LNCaP clone FGC (cell line): ENCODE measurements at places on chromosomes 13 and 19.

GRCh38 chr13:37069597-37070103 lies 10.2 kb upstream of the SUPT20H start:
- no peak for DNase-seq

DNA sequence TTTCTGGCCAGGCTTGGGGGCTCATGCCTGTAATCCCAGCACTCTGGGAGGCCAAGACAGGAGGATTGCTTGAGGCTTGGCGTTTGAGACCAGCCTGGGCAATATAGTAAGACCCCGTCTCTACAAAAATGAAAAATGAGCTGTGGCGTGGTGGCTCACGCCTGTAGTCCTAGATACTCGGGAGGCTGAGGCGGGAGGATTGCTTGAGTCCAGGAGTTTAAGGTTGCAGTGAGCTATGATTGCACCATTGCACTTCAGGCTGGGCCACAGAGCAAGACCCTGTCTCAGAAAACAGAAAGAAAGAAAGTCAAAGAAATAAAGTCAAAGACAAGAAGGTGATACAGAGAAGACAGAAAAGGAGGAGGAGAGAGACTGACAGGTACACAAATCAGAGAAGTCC lies 2.5 kb upstream of the CACNG6 start:
- no peak for DNase-seq

DNA sequence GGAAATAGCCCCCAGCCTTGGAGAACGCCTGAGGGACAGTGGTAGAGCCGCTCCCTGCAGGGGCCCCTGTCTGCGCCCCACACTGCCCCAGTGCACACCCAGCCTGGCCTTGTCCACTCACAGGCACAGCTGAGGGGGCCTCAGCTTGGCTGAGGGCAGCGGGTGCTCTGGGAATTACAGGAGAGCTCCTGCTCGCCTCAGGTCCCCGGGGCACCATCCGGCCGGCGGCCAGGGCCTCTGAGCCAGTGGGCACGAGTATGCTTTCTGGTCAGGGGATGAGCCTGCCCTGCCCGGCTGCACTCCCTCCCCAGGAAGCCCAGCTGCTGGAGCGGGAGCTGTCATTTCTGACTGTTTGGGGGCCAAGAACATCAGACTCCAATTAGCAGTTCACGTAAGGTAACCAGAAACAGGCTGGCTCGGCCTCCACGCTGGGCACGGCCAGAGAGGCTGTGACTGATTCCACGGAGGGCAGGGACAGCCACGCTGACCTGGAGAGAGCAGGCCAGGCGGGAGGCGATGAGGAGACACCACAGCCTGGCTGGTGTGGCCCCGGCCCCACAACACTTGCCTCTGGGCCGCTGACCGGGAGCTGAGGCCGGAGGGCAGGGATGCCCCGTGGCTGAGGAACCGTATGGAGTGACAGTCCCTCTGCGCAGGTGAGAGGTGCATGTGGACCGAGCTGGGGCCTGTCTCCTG lies 15.4 kb downstream of the CEBPG start:
- no peak for DNase-seq

DNA sequence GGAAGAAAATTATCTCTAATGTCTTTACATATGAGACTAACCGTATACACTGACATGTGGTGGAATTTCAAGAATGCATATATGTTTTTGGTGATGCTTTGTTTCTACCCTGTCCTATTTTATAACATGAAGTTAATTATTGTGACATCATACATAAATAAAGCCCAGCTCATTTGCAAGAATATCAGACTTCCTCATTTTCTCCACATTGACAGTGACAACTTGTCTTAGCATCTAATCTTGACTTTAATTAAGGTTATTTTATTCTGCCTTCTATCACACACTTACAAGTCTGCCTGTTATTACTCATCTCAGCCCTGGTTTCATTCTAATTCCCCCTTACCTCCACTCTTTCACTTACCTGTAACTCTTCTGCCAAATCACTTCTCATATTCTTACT lies 140.6 kb upstream of the STARD13 start:
- DNase-seq = no peak

DNA sequence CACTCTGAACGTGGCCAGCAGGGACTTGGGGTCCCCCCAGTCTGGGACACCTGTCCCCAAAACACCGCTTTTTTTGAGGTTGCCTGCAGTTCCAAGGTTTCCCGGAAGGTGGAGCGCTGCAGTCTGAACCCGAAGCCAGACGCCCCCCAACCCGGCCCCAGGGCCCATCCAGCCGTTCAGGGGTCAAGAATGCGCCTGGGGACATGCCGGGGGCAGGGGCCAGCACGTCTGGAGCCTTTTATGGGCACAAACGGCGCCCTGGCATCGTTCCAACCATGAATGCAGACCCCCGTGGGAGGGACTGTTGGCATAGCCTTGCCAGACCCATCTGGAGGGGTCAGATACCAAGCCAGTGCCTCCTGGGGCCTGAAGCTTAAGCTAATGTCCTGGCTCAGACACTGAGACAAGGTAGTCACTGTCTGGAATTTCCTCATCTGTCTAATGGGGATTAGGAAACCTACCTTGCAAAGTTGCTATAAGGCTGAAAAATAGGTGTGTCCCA lies 6.9 kb downstream of the S1PR5 start:
- no peak for DNase-seq

GRCh38 chr13:21817878-21818277 lies 147.0 kb downstream of the FGF9 start:
- DNase-seq = no peak

DNA sequence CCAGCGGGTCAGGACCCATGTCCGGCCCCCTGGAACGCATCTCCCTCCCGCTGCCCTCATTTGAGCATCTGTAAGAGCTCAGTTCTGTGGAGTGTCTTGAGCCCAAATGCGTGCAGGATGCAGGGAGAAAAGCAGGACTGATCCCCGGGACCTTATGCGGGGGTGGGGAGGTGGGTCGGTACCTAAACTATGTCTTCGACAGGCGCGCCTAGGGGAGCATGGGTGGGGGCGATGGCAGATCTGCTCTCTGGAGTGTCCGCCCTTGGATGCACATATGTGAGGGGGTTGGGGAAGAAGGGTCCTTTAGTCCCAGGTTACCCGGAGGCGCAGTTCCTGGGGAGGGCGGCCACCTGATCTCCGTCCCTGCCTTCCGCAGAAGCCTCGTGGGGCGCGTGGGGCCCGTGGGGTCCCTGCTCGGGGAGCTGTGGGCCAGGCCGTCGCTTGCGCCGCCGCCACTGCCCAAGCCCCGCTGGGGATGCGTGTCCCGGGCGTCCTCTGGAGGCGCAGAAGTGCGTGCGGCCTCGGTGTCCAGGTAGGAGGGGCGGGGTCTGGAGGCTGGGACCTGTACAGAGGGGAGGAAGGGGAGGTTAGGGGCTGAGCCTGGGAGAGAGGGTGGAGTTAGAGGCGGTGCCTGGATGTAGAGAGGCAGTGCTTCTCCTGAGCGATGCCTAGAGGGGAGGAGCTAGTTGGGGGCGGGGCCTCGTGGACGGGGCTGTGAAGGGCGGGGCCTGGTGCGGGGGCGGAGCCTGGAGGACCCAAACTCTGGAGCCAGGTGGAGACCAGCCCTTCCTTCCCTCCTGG lies 2.9 kb downstream of the CILP2 start:
- DNase-seq = no peak

- no peak for DNase-seq
Measured at GRCh38 chr19:10742476-10742875, 24.6 kb downstream of the DNM2 start.

GRCh38 chr19:47323872-47324271 lies 8.1 kb upstream of the C5AR2 start:
- DNase-seq = no peak

DNA sequence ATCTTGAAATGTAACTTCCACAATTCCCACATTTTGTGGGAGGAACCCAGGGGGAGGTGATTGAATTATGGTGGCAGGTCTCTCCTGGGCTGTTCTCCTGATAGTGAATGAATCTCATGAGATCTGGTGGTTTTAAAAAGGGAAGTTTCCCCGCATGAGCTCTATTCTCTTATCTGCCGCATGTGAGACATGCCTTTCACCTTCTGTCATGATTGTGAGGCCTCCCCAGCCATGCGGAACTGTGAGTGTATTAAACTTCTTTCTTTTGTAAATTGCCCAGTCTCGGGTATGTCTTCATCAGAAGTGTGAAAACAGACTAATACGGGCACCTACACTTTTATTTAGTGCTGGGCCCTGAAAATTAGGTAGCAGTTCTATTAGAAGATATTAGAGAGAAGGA lies 45.8 kb downstream of the TNFSF13B start:
- no peak for DNase-seq

DNA sequence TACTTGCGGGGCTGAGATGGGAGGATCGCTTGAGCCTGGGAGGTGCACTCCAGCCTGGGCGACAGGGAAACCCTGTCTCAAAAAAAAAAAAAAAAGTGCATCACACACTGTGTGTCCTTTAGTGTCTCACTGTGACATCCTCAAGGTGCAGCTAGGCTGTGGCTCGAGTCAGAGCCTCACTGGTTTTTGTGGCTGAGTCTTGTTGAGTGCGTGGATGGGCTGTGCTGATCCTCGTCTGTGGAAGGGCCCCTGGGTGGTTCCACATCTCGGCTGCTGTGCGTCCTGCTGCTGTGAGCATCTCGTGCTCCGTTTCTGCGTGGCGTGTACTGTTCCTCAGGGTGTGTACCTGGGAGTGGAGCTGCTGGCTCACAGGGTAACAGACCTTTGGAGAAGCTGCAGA lies 11.2 kb downstream of the STK11 start:
- no peak for DNase-seq

DNA sequence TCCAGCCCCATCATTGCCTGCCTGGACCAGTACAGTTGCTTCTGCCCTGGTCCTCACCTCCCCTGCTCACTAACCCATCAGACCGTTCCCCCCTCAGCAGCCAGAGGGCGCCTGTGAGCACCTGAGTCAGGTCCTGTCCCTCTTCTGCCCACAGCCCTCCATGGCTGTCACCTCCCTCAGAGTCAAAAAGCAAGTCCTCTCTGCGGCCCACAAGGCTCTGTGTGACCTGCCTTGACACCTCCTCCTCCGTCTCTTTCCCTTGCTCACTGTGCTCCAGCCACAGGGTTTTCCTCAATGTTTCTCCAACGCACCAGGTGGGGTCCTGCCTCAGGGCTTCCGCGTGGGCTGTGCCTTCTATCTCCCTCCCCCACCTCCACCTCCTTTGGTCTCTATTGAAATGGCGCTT lies 29.4 kb upstream of the PTPRS start:
- no peak for DNase-seq

DNA sequence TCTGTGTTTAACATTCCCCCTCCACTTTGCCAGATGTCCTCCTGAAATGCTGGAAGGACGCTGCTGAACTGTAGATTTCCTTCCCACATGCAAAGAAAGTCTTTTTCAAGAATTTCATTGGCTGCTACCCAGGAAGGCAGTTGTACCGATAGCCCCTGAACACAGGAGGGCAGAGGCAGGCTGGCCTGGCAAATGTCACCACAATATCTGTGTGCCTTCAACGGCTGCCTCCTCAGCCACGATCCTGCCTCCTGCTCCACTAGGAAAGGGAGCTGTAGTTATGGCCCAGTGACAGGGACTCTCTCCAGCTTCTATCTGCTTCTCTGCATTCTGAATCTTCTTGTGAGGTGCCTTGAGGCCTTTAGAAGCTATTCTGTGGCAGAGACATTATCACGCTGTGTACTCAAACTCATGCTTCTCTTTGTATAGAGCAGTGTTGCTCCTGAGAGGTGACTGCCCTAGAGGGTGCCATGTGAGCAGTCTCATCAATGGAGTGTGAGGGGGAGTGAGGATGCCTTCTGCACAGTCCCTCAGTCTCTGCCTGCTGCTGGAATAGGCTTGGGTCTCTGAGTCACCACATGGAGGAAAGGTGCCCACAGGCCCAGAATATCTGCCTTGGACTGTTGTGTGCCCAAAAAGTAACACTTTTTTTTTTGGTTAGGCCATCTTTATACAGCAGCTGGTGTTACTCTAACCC lies 279.8 kb downstream of the DNAJC15 start:
- peak; percentile 59 for DNase-seq

DNA sequence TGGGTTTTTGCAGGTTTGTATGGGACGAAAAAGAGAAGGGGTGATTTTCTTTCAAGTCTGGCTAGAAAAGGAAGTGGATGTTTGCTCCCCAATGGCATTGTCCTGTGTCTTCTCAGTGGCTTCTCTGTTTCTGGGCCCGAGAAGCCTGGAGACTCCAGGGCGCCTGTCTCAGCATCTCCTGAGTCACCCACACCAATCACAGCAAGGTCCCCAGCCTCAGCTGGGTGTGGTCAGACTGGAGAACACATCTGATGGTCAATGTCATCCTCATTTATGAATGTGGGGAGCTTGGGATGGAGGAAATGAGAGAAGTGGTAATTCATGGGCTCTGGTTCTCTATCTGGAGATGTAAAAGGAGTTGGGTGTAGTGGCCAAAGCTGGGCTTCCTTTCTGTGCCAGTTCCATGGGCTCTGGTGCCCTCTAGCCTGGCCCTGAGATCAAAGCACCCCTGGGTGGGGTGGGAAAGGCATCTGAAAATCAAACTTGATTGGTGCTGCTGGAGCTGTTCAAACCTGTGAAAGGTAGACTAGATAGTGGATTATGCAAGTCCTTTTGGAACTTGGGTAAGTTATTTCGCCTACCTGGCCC lies 13.4 kb downstream of the RASL11A start:
- no peak for DNase-seq

- DNase-seq = no peak
Measured at GRCh38 chr13:32736648-32737047, 150.4 kb downstream of the PDS5B start.

DNA sequence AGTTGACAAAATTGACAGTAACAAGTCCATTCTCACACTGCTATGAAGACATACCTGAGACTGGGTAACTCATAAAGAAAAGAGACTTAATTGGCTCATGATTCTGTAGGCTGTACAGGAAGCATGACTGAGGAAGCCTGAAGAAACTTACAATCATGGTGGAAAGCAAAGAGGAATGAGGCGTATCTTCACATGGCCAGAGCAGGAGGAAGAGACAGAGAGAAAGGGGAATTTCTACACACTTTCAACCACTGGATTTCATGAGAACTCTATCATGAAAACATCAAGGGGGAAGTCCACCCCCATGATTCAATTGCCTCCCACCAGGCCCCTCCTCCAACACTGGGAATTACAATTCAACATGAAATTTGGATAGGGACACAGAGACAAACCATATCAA lies 758.4 kb upstream of the SLITRK1 start:
- no peak for DNase-seq

DNA sequence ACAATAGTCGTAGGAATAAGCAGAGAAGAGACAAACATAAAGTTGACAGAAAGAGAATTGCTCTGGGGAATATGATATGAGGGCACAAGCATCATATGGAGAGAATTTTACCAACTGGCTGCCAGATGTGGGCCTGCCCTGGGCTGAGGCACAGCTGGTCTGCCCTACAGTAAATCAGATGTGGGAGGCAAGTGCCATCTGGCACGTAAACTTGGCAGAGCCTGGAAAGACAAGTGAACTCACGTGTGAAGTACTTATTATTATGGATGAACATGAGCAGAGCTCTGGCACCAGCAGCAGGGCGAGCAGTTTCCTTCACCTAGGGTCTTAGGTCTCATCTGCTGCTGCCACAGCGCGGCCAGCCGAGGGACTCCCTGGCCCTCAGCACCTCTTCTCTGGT lies 20.6 kb downstream of the PCDH8 start:
- DNase-seq = no peak

- no peak for DNase-seq
Measured at GRCh38 chr19:42419309-42419708, 7.9 kb downstream of the LIPE start.

- no peak for DNase-seq
Measured at GRCh38 chr19:41776700-41777099, 19.7 kb upstream of the CEACAM3 start.

GRCh38 chr19:52211203-52211602 lies 21.4 kb downstream of the PPP2R1A start:
- DNase-seq = no peak
